ENCODE measurements at places on chromosomes 12 and 14.
A peak's percentile ranks its signal among the peaks of the same experiment; 100 is the strongest.

DNA sequence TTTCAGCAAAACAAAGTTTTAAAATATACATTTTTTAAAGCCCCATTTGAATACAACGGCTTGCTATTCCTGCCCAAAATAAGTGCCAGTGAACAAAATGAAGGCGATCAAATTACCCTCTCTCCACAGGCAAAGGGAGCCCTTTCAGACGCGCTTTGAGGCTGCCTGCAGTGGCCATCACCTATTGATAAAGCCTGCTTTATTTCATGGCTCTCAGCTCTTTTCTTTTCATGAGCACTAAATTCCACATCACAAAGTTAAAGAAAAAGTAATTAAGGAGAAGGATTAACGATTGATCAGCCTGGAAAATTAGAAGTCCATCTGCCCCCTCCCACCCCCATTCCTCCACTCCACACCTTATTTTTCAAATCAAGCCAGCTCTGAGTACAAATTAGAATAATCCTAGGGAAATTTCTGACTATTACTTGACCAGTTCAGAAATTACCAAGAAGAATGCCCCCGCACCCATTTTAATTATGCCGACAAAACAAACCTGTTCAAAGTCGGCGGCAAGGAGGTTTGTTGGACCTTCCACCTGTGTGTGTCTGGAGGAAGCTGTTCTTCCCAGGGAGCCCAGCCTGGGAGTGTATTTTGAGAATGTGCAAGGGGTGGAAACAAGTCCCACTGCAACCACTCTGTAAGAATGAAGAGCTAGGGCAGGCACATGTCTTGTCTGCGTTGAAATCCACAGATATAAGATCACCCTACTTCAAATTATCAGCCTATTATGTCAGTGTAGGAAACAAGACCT lies 64.2 kb upstream of the RIC8B start:
- no peak for DNase-seq

GRCh38 chr12:102633981-102634605 lies 153.7 kb upstream of the IGF1 start:
- no peak for DNase-seq

DNA sequence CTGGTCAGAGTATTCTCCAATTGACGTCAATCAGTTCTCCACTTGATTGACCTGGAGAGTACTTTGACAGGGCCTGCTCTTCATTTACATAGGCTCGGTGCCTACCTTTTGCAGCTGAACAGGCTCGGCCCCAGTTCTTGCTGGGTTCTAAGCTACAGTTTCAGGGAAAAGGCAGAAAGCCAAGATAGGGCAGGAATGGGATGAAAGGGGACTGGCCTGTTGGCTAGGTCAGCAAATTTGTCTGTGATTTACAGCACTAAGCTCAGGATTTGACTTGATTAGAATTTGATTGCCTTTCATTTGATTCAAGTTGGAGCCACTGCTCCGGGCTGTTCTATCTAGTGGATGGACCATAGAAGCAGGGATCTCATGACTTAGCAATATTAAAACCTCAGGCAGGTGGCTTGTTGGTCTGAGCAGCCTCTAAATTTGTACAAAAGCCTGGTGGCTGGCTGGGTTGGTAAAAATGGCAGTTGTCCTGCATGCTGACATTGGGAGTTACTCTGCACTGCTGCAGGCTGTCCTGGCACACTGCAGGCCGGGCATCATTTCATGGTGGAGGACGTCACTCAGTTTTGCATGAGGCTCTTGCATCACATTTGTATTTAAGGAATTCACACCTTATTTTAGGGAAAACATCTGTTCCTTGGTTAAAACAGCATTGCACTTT lies 71.8 kb downstream of the BICD1 start:
- DNase-seq = no peak

- DNase-seq = no peak
Observed at GRCh38 chr12:51521554-51522276, 69.3 kb upstream of the SCN8A start.

DNA sequence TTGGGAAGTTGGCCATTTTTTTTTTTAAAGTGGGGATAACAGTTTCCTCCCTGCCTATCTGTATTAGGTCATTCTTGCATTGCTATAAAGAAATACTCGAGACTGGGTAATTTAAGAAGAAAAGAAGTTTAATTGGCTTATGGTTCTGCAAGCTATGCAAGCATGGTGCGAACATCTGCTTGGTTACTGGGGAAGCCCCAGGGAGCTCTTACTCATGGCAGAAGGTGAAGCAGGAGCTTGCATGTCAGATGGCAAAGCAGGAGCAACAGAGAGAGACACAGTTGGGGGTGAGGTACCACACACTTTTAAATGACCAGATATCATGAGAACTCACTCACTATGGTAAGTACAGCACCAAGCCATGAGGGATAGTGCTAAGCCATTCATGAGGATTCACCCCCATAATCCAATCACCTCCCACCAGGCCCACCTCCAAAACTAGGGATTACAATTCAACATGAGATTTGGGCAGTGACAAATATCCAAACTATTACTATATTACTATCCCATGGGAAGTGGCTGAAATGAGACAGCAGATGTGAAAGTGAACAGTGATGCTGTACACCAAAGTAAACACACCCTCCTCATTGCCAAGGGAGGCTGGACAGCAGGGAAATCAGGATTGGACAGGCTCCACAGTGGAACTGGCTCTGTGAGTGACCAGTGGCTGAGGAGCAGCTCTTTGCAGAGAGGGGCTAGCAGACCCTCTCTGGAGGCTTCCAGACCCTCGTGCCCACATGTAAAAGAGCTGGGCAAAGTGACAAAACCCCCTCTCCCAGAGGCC lies 40.5 kb downstream of the CRACR2A start:
- no peak for DNase-seq

- no peak for DNase-seq
Observed at GRCh38 chr12:12943586-12944260, 8.2 kb downstream of the GPRC5D start.

- DNase-seq = no peak
Observed at GRCh38 chr12:15726027-15726877, 62.9 kb downstream of the EPS8 start.

DNA sequence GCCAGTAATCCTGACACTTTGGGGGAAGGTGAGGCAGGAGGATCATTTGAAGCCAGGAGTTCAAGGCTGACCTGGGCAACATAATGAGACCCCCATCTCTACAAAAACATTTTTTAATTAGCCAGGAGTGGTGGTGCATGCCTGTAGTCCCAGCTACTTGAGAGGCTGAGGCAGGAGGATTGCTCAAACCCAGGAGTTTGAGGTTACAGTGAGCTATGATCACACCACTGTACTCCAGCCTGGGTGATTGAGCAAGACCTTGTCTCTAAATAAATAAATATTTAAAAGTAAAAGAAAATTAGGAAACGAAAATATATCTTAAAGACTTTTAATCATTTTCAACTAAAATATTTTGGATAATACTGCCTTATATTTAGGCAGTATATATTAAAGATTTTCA lies 25.9 kb downstream of the CKB start:
- no peak for DNase-seq

DNA sequence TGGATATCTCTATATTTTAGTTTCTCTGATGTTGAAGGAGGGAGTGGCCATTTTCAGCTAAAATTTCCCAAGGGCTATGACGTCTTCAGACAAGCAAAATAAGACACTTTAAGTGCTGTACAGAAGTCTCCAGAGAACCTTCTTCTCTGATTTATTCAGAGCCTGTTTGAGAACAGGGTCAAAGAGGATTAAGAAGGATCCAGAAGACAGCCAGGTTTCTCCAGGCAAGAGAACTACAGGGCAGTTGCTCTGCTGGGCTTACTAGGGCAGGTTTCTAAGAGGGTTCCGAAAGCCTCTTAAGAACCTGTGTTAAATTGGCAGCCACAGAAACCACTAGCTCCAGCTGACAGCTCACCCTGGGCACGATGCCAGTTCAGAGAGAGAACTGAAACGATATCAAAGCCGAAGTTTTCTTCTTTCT lies 1.2 kb downstream of the MGP start:
- peak; percentile 69 for DNase-seq
